ENCODE measurements at places on chromosomes 5 and 9.

DNA sequence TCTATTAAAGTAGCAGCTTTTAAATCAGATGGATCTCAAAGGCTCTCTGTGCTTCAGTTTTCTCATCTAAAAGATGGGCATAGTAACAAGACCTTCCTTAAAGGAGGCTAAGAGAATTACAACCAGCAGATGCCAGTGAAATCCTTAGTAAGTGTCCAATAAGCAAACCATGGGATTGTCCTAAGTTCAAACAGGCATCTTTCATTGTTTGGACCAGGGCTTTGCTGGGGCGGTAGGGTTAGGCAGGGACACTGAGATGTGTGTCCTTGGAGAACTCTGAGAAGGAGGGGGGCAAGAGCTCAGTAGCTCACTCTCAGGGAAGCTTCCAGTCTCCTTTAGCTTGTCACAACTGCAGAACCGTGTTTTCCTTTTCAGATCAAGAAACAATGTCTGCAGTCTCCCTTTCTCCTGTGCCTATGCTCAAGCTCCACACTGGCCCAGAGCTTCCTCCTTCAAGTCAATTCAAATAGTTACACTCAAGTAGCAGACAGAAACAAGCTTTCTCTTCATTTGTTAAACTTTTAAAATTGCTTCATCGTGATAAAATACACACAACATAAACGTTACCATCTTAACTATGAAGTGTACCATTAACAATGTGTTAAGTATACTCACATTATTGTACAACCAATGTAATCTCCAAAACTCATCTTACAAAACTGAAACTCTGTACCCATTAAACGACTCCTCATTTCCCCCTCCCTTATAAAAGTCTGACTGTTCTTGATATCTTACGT is 216.2 kb downstream of the PIK3R1 start:
- DNase-seq, result no peak

DNA sequence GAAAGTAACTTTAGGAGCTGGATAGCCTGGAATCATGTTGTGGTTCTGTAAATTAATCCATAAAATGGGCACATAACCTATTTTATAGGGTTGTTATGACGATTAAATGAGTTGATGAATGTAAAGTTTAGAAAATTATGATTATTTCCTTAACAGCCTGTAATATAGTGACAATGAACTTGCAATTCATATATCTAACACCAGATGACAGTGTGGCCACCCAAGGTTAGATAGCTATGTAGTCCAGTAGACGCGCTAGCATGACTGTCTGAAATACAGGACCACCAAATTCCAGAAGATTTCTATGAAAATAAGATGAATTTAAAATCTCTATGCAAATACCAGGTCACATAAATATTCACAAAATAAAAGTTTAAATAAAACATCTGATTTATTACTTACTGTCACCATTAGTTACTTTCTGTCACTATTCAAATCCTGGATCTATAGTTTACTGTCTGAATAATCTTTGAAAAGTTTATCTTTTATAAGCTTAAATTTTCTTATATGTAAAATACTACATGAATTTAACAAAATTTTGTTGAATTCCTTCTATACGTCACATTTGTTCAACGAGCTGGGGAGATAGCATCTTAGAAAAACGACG is 26.1 kb upstream of the MACIR start:
- peak; percentile 17 for DNase-seq

DNA sequence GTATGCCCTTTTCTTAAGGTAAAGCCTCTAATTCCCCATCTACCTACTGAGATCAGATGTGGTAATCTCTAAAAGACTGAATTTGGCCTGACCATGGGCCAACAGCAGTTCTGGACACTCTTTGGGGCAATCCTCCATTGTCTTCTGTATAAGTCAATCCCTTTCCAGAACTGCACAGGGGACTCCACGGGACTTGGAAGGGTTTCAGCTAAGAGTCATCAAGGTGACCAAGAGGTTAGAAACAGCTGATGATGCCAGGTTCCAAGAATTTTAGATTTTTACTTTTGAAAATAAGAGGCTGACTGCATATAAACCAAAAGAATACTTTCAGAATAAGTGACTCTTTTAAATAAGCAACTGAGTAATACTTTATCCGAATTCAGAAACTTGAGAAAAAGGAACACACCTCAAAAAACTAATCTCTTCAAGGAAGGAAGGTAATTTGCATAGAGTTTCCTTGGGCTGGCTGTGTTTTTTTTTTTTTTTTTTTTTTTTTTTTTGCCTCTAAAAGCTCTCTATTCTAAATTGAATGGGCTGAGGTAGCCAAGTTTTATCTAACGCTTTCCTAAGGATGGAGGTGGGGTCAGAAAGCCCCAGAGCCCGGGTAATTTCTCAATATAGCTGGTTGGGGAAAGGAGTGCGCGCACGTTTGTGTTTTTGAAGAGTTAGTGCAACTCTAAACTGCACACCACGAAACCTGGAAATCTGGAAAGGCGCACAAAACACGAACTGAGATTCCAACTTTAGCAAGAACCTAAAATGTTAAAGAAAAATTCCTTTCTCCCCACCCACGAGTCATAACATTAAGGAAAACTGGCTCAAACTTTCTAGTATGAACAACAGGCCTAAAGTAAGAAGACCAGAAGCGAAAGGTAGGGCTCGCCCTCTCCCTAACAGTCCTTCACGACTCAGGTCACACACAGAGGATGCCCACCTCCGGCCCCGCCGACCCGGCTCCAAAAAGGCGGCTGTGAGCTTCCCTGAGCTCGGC is 1.3 kb downstream of the VCP start:
- DNase-seq, result no peak

- DNase-seq, result no peak
These were observed 257.8 kb downstream of the NR2F1-AS1 start for GRCh38 chr5:93322974-93323860.

GRCh38 chr5:72920690-72921502 is 34.9 kb upstream of the FCHO2 start:
- no peak for DNase-seq

GRCh38 chr9:20562051-20562450 is 60.2 kb downstream of the MLLT3 start:
- no peak for DNase-seq

DNA sequence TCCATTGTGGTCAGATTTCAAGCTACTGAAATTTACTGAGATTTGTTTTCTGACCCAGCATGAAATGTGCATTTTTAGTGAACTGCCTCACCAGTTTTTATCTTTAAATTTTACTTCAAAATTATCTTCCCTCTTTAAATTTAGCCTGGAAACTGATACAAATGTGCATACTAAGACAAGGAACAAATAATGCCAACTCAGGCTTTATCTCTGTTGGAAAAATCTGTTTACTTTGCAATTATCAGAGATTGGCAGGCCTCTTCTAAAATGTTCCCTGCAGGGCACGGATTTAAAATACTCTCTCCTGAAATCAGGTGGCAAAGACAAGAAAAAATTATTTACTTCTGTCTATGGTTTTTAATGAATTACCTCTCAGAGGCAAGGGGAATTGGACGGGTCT is 151.0 kb upstream of the PTCH1 start:
- no peak for DNase-seq

- no peak for DNase-seq
These were observed 5.6 kb downstream of the IRX1 start for GRCh38 chr5:3601061-3601710.

DNA sequence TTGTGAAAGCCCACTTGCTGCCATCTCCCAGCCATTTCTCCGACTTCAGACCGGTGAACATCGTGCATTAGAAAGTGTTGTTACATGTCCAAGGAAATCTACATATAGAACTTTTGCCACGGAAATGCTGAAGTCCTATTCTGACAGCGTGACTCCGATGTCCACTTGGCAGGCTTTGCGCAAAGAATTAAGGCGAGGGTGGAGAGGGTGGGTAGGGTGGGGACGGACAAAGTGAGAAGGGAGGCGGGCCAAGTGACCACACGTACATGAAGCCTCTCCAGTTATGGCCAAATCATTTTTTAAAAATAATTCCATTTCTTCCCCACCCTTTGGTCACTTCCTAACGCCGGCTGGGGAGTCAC is 460 bp upstream of the ACO1 start:
- no peak for DNase-seq

DNA sequence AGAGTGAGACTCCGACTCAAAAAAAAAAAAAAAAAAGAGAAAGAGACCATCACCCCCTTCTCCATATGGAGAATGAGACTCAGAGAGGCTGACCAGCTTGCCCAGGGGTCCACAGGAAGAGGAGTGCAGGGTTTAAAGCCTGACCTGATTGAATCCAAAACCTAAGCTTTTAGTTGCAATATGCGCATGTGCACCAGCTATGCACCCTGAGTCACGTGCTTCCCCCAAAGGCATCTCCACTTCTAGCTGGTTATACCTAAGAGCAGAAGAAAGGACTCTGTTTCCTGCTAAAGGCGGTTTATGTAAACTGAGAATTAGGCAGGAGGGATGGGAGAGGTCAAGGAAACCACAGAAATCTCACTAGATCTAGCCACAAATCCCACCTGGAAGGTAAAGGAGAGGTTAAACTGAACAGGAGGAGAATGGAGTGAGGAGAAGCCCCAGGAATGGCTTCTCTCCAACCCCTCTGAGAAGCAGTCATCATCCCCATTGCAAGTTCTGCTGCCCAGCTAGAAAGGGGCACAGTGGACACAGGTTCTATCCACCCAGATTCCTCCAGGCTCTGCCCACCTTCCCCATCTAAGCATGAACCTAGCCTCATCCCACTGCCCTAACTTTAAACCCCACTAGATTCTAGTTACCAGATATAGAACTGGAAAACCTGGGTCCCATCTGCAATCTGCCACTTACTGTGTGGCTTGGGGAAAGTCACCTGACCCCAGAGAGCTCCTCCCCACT is 171.3 kb downstream of the ACTL7B start:
- no peak for DNase-seq

DNA sequence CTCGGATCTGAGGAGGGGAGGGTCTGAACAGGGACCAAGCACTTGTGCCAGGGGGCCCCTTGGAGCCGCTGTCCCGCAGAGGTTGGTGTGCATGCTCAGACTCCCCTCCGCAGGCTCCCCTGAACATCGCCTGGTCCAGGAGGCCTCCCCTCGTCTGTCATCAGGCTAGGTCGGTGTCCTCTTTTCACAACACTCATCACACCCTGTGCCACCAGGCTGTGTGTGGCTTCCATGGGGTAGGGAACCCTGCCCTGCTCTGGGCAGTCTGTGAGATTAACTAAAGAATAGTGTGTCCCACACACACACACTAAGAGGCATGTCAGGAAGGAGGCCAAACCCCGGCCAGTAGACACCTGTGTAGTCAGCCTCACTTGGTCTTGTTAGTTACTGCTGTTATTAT is 119.3 kb downstream of the C5orf15 start:
- DNase-seq, result no peak

- no peak for DNase-seq
These were observed 260.0 kb upstream of the ST8SIA4 start for GRCh38 chr5:101163088-101163487.

DNA sequence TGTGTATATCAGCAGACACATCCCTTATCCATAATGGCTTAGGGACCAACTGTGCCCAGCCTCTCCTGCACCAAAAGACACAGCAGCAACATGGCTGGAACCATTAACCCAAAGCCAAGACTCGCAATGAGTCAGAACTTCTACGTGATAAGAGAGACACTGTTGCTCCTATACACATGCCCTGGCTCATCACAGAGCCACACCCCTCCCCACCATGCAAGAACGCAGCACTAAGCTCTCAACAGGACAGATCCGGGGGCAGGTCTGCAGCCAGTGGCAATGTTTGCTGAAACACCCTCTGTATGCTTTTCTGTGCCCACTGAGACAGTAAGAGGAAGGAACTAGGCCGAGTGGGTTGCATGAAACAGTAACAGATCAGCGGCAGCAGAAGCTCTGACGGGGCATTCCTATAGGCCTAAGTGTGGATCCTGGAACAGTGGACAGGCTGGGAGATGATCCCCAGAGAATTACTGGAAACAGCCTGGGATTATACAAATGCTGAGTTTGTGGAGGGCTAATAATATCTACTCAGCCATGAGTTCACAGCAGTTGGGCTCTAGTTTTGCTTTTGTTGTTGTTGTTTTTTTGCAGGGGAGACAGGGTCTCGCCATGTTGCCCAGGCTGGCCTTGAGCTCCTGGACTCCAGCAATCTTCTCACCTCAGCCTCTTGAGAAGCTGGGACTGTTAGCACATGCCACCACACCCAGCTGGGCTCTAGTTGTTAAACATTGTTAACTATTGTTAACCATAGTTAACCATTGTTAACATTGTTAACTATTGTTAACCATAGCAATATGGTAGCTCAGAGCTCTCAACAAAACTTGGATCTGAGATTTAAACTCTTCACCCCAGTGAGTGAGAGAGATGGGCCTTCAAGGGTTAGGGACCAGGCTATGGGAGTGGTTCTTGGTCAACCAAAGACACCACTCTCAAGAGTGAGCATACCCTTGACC is 41.0 kb downstream of the B4GALT1 start:
- DNase-seq, result no peak

DNA sequence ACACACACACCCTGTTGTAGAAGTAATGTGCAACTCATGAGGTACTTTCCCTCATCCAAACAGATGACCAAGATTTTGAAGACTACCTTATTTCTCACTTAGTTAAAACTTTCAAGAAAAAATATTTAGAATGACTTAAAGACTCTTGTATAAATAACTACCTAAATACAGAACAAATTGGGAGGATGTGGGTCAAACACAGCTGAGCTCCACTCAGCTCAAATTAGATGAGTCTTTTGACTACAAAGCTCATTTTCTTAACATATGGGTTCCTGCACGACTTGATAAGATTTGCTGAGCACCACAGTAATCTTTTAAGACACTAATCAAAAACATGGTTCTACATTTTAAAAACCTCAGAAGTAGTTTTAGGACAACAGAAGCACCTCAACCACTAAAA is 8.9 kb downstream of the MTX3 start:
- DNase-seq, result no peak

- no peak for DNase-seq
These were observed 245.7 kb downstream of the BNC2 start for GRCh38 chr9:16624744-16625117.

DNA sequence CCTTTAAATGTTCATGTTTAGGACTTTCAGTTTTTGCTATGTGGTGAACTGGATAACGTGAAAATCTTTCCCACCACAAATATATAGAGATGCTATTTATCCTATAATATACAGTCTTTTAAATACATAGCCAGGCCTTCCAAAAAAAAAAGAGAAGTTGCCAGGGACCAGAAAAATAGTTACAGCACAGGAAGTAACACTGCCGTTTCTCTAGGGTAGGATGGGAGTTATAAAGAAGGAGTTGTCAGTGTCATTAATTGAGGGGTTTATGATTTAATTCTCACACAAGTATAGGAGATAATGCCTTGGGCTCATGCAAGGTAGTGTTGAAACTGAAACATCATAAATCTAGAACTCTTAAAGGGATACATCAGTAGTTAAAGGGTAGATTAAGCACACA is 83.9 kb downstream of the LRRC70 start:
- no peak for DNase-seq

- peak; percentile 77 for DNase-seq
These were observed 1467.1 kb downstream of the FOXD4L5 start for GRCh38 chr9:63817622-63818518.

- DNase-seq, result no peak
These were observed 18.0 kb downstream of the IL5 start for GRCh38 chr5:132525299-132525724.

- DNase-seq, result no peak
These were observed 6.7 kb downstream of the N4BP3 start for GRCh38 chr5:178119915-178120606.
